Astrocyte of the cerebellum (primary cell): ENCODE measurements at places on chromosomes 1 and 21.
A peak's percentile ranks its signal among the peaks of the same experiment; 100 is the strongest.

DNA sequence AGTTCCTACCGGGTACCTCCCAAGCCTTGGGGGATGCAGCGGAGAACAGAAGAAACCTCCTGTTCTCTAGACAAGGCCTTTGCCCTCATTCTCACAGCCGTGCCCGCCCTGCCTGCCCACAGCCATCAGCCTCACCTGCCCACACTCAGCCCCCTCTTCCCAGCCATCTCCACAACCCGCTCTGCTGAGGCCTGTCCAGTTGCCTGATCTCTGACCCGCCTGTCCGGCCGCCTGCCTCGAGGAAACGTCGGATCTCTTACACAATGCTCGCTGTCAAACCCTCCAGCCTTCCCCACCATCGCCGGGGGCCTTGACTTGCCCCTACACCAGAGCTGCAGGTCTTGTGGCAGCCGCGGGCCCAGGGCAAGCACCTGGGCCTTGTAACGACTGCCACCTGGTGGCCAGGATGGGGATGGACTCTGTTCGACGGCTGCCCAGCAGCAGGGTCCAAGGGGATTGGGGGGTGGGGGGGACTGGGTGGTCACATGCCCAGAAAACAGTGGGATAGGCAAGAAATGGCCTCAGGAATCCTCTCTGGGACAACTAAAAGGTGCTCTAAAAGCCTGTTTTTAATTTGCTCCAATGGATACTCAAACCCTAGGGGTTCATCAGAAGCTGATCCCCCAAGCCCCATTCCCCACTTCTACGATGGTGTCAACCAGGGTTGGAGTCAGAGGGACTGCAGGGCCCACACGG lies 31.0 kb downstream of the SLC45A1 start:
- peak; percentile 24 for DNase-seq

GRCh38 chr1:97668945-97669344 lies 251.9 kb downstream of the DPYD start:
- DNase-seq, result peak; percentile 18

GRCh38 chr1:26529655-26530409 lies at the start of gene RPS6KA1:
Gene RPS6KA1, plus strand, starts transcription at chr1:26529761. Its CDS starts 160 bp downstream, at chr1:26529921.
- no peak for DNase-seq

GRCh38 chr1:32508761-32509160 lies 30.5 kb upstream of the ZBTB8A start:
- no peak for DNase-seq
